ENCODE measurements at places on chromosomes 1 and 21.

DNA sequence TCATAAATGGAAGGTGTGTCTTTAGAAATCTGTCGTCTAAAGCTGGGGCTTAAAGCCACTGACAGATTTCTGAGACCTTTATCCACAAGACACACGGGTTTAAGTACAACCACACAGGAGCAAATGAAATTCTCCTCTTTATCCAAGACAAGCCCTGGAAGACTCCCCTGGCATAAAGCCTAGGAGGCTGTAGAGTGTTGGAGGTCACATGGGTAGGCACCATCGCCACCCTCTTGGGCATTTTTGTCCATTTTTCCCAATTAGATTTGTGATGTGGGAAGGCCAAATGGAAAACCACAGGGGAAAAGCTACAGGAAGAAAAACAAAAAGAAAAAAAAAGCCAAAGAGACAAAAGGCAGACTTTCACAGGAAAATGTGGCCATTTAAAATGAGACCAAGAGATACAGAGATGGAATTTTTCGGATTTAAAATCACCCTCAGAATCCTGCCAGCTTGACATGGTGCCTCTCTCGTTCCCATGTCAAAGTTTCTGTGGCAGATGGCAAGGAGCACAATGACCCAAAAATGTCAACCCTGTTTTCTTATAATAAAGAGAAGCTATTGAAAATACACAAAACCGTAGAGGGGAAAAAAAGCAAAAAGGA, 91.9 kb downstream of the PLD5 start:
- DNase-seq = no peak

DNA sequence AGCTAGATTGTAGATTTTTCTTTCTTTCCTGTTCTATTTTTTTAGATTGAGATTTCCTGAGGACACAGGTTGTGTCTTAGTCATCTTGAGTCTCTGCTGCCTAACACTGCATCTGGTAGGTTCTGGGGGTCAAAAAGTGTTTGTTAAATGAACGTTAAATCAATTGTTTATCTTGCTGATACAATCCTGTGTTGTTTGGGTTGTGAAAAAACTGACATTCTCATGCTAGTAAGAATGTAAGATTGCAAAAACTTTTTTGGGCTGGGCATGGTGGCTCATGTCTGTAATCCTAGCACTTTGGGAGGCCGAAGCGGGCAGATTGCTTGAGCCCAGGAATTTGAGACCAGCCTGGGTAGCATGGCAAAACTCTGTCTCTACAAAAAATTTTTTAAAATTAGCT, 3.4 kb downstream of the CTSK start:
- no peak for DNase-seq

DNA sequence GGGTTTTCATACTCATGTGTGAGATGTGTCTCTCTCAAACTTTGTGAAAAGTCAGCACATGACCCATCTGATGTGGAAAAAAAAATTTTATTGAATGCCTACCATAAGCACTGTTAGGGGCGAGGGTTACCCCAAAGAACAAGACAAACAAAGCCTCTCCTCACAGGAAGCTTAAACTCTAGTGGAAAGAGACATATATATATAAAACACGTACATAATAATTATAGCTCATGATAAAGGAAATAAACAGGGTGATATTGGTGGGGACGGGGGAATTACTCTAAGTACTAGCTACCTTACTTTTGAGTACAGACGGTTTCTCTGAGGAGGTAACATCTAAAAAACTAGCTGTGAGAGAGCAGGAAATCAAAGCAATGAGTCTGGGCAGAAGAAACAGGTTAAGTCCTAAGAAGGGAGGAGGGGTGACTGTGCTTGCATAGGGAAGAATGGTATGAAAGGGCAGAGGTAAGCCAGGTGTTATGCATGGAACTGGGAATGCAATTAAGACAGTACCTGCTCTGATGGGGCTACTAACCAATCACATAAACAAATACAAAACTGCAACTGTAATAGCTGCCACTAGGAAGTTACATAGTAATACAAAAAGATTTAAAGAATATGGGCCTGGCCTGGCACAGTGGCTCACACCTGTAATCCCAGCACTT, 4.5 kb downstream of the LIN9 start:
- DNase-seq = no peak

DNA sequence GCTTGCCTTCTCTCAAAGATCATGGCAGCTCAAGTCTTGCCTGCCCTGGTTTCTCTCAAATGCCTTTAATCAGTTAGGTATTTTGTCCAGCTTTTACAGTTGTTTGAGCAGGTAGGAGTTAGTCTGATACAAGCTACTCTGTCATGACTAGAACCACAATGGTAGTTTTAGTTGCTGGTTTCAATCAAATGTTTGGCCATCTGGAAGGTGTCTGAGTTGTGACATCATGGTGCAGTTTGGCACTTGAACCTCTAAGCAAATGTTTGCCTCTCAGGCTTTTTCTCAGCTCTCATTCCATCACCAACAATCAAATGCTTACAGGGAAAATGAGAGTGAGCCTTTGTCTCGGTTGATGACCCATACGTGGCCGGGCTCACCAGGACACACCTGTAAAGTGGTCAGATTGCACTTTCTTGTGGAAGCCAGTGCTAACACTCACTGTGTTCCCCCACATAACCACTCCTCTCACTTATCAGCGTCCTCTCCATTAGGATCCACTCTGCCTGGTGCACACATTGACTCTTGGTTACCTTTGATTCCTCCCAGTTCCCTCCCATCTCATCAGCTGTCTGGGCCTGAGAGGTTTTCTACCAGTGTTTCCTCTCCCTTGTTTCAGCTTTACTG, 67.5 kb downstream of the CCDC185 start:
- no peak for DNase-seq

- no peak for DNase-seq
These were observed 572.0 kb downstream of the PTPRU start for GRCh38 chr1:29808141-29808995.

DNA sequence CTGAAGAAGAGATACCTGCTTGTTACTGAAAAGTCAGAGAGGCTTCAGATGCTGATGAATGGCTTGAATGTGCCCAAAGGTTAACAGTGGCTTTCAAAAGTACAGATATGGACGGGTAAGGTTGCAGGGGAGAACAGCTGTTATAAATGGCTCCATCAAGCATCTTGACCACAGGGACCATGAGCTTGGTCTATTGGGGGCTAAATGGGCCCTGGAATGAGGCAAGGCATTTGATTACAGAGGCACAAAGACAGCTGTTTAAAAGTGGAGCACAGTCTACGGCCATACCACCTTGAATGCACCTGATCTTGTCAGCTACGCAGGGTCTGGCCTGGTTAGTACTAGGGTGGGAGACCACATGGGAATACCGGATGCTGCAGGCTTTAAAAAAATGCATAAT, 48.3 kb downstream of the C1orf198 start:
- no peak for DNase-seq

- DNase-seq = no peak
These were observed 14.8 kb downstream of the LRRC41 start for GRCh38 chr1:46288485-46289133.

- no peak for DNase-seq
These were observed 66.7 kb downstream of the TLR5 start for GRCh38 chr1:223076362-223076761.

DNA sequence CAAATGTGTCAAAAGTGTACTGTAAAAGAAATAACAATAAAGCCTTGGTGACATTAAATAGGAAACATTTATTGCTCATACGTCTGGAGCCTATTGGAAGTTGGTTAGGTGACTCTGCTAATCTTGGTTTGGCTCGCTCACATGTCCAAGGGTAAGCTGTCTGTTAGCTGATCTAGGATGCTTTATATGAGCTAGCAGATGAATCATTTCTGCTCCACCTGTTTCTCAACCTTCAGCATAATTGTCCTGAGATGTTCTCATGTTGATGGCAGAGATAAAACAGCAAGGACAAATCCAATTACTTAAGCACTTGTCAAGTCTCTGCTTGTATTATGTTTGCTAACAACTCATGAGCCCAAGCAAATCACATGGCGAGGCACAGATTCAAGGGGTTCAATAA, 56.0 kb upstream of the CD53 start:
- no peak for DNase-seq

DNA sequence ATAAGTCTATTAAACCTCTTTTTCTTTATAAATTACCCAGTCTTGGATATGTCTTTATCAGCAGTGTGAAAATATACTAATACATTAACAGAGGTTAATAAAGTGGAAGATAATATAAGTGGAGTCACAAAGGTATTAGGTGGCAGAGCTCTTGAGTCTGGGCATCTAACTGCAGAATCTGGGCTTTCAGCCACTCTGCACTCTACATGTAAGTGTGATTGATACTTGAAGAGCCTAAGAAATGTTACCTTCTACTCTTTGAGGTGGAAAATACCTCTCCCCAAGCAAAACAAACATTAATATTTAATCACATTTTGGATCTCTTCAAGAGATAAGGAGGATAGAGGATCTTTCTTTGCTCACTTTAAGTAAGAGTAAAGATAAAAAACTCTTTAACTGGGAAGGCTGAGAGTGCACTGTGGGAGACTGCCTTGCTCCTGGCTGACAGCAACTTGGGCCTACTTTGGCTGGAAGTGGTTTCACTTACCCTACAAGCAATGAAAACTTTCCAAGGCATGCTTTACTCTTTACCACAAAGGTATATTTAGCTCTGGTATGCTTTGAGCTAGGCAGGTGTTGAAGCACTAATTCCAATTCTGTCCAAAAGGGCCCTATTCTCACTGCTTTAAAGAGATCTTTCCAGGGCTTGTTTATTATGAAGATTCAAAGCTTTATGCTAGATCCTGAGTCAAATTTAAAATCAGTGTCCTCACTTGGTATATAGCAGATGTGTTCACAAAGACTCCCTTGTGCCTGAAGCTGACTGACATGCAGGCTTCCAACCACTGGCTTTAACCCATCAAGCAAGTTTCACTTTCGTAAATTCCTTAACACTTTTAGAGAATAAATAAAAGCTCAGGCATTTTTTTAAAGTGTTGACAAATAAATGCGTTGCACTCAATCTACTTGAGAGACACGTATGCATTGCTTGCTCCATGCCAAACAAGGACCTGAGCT, 245.3 kb upstream of the ZP4 start:
- DNase-seq = no peak

GRCh38 chr1:197763307-197763706, 12.0 kb downstream of the DENND1B start:
- DNase-seq = no peak

DNA sequence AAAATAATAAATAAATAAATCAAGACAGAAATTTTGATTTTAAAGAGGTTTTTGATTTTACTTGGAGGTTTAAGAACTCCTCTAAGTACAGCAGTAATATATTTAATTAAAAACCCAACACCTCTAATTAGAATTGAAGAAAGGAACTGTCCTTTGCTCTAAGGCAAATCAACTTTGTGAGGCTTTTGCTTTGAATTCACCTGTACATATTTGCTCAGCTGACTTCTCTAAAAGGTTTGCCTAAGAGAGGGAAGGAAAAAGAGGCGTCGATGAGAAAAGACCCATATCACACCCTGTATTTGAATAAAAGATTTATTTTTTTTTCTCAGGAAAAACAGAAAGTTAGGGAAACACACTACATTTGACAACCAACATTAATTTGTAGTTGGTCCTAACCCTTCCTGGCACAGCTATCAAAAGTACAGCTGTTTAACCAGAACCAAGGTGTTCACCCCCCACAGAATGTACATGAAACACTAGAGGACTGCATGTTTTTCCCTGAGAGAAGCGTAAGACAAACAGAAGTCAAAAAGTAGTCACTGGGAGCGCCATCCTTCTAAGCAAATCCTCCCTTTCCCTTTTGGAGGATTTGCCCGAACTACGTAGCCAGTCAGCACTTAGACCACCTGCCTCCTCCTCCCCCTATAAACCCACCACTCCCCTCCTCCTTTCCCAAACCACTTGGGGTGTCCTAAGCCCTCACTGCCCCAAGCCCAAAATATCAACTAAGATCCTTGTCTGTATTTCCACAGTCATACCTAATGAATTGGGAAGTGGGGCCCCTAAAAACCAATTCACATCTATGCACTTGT, 4.9 kb downstream of the MCL1 start:
- no peak for DNase-seq

DNA sequence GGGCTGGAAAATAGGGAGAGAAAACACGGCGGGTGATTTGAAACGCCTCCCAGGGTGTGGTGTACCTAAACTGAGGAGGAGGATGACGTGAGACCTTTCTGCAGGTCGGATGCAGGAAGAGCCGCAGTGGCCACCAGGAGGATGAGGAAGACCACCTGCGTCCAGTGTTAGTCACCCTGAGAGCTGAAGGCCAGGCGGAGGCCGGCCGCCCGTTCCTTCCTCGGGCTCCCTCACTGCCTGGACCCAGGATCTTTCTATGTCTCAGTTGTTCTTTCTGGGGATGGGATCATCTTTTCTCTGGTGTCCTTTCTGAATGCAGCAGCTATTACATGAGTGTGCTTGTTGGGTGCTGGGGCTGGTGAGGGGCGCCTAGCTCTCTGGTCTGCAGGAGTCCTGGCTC, 74.7 kb upstream of the COL6A1 start:
- DNase-seq = no peak

- DNase-seq = no peak
These were observed 173.6 kb upstream of the SGIP1 start for GRCh38 chr1:66360285-66360724.

GRCh38 chr1:191641420-191642260, 516.6 kb upstream of the RGS18 start:
- no peak for DNase-seq

DNA sequence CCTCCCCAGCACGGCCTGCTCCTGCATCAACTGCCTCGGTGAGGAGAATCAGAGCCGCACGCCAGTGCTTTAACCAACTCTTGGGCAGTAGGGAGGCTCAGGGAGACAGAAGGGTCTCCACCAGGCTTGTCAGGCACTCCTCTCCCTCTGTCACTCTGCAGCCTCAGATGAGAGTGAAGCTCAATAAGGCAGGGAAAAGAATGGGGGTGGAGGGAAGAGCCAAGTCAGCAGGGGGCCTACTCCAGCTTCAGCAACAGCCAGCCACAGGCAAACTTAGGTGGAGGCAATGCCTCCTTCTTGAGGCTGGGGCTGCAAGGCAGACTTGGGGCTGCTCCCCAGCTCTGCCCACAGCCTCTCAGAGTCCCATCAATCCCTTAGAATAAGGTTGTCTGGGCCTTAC, 51.8 kb upstream of the A3GALT2 start:
- no peak for DNase-seq

DNA sequence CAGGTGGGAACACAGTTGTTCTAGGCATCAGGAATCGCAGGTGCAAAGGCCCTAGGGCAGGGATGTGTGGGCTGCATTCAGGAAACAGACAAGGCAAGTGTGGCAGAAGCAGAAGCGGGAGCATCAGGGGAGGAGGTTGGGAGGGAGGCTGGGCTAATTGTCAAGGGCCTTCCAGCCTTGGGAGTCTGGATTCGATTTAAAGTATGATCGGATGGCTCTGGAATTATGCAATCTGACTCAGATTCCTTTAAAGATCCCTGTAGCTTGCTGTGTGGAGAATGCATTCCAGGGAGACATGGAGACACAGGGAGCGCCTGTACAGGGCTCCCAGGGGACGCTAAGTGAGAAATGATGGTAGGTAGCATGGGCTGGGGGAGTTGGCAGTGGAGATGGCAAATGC, 86.5 kb downstream of the LACTBL1 start:
- DNase-seq = no peak

- DNase-seq = no peak
These were observed 65.7 kb upstream of the SYT6 start for GRCh38 chr1:114219172-114219868.

DNA sequence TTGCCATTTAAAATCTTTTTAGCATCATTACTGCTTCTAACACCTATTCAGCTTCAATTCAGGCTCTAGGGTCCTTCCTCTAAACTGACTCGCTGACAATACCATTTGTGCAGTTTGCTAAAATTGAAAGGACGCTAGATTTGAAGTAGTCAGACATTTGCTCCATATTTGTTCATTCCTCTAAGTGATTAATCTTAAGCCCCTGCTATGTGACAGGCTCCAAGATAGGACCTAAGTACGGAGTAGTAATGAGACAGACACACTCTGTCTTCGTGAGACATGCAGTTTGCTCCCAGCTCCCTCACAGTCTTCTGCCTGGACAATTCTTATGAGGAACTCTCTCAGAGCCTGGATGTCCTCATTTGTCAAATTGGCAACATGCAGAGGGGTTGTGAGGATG, 26.1 kb upstream of the CD53 start:
- no peak for DNase-seq
